NCI-H446 (cell line): ENCODE measurements at places on chromosomes 13 and 19.

DNA sequence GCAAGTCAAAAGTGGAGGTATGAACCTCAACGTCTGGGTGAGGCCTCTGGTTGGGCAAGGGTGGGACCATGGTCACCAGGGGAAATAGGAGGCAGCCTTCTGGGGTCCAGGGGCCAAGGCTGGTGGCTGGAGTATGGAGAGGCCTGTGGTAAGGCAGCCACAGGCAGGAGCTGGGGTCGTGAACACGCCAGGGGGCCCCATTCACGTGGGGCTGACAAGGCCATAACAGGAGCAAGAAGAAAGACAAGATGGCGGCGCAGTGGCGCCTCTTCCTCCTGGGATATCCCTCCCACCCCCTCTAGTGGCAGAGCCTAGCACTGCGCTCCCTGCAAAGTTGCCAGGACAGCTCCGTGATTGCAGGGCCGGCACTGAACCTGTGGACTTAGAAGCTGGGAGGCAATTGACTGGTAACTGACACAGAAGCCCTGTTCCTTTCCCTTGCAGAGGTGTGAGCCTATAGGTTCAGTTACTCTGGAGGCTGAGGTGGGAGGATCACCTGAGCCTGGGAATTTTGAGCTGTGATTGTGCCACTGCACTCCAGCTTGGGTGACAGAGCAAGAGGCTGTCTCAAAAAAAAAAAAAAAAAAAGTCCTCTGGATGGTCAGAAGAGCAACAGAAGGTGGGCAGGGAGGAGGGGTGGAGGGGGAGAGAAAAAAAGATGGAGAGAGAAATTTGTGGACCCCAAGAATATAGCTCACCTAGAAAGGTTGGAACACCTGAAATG is 19.7 kb upstream of the EDDM13 start:
- peak; percentile 32 for DNase-seq

- no peak for DNase-seq
Measured at GRCh38 chr13:75404726-75405125, 77.2 kb downstream of the TBC1D4 start.

- no peak for DNase-seq
Measured at GRCh38 chr19:18879579-18880373, 16.2 kb downstream of the CERS1 start.

- DNase-seq, result no peak
Measured at GRCh38 chr13:44697058-44697457, 120.9 kb upstream of the TSC22D1 start.
